Fibroblast of skin of scalp (primary cell): ENCODE measurements at places on chromosomes 2 and 18.
A peak's percentile ranks its signal among the peaks of the same experiment; 100 is the strongest.

GRCh38 chr2:27527182-27527581, 30.5 kb downstream of the GCKR start:
- no peak for DNase-seq

DNA sequence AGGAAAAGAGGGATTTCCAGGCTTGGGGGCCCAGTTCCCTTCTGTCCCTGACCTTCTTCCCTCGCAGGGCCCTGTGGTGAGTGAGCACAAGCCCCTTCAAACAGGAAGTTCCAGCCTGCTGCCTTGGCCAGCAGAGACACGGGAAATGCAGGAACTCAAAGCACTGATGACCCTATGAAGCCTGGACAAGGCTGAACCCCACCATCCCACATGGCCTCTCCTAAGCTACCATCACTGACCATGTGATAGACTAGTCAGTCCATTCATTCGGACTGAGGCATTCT, 196.4 kb downstream of the TNS1 start:
- DNase-seq: no peak

DNA sequence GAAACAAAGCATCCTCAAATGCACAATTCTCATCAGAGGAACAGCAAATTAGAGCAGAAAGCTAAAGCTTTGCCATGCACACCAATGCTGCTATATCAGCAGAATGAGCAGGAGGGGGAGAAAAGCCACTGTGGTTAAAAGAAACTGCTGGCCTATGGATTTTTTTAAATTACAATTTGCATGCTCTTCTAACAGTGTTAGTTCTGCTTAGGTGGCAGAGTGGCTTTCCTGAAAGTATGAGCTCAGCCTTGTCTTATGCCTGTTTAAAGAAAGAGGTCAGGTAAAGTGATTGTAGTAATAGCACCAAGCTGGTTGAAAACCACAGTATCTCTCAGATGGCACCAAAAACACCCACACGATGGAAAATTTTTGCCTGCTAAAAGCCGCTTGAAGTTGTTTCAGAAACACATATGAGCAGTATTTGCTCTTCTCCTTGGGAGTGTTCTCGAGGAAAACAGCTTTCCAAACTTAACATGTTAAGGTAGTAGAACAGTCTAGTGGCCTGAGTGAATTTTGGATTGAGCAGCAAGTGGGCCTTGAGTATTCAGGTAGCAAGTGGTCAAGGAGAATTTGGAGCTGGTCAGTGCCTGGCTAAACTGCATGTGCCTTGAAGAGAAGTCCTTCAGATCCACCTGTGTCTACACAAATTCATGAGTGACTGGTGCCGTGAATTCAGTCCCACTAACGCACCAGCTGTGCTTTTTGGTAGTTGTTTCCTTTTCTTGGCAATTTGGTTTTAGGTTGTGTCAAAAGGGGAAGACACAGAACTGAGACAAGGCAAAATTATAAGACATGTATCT, 19.6 kb upstream of the NDUFV2 start:
- no peak for DNase-seq

- no peak for DNase-seq
Observed at GRCh38 chr2:124353656-124354055, 328.6 kb downstream of the CNTNAP5 start.

DNA sequence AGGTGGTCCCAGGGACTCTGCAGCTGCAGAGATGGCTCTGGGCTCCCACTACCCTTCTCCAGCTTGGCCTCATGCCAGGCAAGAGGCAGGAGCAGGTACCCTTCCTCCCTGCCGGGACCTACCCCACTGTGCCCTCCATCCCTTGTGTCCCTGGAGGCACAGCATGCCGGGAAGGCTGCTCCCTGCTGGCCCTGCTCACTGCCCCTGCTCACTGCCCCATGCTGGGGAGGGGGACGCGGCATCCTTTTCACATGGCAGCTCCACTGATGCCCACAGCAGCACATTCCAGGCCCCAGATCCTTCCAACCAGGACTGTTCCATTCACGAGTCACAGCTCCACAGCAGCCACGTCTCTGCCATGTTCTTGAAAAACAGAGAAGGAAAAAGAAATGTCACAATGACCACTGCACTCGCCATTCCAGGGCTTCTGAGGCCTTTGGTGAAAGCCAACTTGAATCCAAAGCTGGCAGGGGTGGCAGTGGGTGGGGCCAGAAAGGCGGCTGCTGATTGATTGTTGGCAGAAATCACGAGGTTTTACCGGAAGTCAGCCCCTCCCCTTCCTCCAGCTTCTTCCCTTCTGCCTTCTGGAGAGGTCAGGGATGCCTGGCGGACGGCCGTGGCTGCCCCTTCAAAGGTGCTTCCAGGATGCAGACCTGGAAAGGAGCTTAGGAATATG, 268.0 kb downstream of the CYP26B1 start:
- no peak for DNase-seq

- peak; percentile 45 for DNase-seq
Observed at GRCh38 chr2:106161938-106162820, 31.9 kb downstream of the UXS1 start.

DNA sequence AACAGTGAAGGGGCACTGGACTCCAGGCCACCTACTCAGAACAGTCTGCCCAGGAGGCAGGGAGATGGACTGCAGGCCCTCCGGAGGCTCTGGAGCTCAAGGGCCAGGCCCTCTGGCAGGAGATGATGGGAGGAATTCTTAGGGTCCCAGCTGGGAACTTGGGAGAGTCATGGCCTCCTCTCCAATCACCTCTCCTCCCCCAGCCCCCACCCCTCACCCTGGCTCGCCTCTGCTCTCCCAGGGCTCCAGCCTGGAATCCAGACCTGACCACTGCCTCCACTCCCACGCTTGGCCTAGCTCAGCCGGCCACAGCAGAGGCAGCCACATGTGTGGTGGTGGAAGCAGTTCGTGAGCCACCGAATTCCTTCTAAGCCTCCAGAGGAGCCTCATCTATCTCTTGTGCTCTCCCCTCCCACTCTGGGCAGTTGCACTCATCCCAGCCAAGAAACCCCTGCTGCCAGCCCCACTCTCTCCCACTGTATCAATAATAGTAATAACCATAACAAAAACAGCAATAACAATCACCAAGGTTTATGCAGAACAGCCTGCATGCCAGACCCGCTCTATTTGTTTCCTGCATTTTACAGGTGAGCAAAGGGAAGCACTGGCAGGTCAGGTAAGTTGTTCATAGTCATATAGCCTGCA, 67.4 kb downstream of the TNS1 start:
- peak; percentile 89 for DNase-seq

GRCh38 chr2:190413421-190413820, 5.3 kb downstream of the MFSD6 start:
- DNase-seq: no peak

DNA sequence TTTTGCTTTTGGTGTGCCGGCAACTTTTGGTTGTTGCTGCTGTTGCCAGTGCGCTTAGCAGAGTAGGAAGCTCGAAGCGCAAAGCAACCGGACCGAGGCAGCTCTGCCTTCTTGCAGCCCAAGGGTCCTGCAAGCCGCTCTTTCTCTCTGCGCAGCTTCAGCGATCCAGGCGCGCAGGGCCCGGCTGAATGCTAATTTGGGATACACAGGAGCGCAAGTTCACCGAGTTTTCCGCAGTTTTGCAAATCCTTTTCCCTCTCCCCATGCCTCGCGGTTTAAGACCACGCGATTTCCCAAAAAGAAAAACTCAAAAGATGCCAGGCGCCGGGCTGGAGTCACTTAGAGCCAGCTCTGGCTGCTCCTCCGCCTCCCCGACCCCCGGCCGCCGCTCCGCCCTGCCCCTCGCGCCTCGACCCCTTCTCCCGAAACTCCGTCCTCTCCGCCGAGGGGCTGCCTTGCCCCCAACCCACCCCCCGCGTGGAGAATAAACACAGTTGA, 13.5 kb upstream of the SIX3 start:
- no peak for DNase-seq

GRCh38 chr18:58344861-58345463, 283.9 kb downstream of the ALPK2 start:
- no peak for DNase-seq

GRCh38 chr18:11668441-11669169, 20.5 kb upstream of the GNAL start:
- no peak for DNase-seq

DNA sequence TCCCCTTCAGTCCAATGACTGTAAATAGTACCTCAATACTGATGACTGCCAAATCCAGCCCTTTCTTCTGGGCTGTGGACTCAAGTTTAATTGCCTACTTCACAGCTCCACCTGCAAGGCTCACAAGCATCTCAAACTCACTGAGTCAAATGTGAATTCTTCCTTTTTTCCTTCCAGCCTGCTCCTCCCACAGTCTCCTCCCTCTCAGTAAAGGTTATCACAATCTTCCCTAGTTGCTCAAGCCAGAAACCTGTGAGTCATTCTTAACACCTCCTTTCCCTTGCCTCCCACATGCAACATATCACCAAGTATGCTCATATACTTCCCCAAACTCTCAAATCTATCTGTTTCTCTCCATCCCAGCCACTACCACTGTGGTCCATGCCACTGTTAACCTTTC, 3.7 kb upstream of the MFSD6 start:
- no peak for DNase-seq

- no peak for DNase-seq
Observed at GRCh38 chr2:120142528-120143219, 80.5 kb downstream of the TMEM185B start.

GRCh38 chr18:45958730-45959129, 8.4 kb downstream of the EPG5 start:
- DNase-seq: peak; percentile 23

DNA sequence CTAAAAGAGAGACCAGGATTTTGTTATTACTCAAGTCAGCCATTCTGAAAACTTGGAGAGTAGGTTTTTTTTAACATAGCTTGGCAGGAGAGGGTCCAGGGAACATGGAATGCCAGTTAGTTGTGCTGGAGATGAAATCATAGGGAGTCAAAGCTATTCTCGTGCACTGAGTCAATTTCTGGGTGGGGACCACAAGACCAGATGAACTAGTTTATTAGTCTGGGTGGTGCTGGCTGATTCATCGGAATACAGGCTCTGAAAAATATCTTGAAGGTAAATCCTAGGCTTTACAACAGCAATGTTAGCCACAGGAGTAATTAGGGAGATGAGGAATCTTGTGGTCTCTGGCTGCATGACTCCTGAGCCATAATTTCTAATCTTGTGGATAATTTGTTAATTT, 921.4 kb downstream of the TRIB2 start:
- no peak for DNase-seq

DNA sequence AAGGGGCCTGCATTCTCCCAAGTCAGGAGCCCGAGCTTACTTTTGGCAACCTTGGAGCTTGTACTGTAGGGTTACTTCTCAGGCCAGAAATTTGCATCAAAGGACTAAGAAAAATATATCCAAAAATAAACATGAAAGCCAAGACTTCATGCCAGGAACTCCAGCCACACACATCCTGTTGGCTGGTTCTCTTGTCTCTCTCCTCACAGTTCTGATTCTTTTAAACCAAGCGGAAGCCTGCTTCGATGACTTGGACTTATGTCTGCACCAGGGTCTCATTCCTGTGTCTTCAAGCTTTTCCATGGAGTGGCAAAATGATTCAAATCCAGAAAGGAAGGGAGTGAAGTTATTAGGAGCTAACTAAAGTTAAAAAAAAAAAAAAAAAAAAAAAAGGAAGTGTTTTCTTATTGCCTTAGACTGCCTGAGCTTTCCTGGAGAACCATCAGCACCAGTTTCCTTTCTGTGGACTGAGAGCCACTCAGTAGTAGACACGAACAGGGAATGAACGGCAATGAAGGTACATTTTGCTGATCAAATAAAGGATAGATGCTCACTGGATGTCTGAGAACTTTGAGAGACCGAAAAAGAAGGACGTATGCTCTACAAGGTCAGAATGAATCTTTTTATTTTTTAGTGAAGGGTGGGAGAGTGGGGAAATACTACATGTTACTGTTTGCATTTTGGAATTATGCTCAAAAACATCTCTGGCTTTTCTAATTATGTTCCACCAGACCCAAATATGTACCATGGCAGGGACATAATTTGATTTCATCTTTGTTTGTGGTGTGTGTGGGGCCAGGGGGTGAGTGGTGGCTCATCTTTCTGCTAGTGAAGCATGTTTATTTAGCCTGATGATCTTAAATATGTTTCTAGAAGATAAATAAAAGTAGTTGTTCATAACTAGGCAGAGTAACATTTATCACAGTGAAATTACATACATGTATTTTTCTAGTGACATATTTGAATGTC, 86.0 kb downstream of the RAPGEF4 start:
- DNase-seq: no peak

- DNase-seq: no peak
Observed at GRCh38 chr2:30756971-30757370, 50.3 kb downstream of the CAPN13 start.

GRCh38 chr2:46117379-46117778, 179.8 kb upstream of the EPAS1 start:
- peak; percentile 22 for DNase-seq

DNA sequence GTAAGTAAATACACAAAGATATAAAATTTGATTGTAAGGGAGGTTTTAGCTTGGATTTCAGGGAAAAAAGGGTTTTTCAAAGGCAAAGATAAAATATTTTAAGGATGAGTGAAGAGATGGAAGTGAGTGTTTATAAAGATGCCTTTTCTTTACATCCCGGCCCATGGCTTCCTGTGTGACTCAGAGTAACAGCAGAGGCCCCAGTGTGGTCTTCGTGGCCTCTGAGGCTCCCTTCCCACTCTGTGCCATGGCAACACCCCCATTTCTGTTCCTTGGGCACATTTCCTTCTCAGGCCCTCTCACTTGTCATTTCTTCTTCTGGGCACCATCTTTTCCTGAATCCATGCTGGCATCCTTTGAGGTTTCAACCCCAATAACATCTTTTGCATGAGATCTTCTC, 92.6 kb upstream of the TMEM18 start:
- peak; percentile 41 for DNase-seq

- peak; percentile 1 for DNase-seq
Observed at GRCh38 chr2:137659616-137660015, 304.7 kb upstream of the HNMT start.

GRCh38 chr2:215361211-215361875, 49.5 kb downstream of the ATIC start:
- no peak for DNase-seq

DNA sequence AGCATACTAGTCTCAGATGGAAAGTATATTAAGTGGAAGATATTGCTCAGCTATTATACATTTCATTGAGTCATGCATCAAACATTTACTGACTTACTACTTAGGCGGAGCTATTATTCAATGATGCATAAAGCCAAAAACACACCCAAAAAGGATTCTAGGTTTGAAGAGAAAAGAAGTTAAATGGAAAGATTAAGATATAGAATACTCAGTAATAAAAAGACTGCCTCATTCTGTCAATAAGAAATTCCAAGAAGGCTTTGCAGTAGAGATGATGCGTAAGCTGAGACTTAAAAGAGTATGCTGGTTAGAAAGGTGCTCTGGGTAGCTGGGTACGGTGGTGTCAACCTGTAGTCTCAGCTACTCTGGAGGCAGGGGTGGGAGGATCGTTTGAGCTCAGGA, 27.6 kb downstream of the STK17B start:
- peak; percentile 66 for DNase-seq

- no peak for DNase-seq
Observed at GRCh38 chr2:147689220-147689909, 155.5 kb upstream of the ACVR2A start.

- no peak for DNase-seq
Observed at GRCh38 chr18:77051581-77052296, 80.8 kb downstream of the MBP start.
